ENCODE measurements at places on chromosomes 3 and 15.

DNA sequence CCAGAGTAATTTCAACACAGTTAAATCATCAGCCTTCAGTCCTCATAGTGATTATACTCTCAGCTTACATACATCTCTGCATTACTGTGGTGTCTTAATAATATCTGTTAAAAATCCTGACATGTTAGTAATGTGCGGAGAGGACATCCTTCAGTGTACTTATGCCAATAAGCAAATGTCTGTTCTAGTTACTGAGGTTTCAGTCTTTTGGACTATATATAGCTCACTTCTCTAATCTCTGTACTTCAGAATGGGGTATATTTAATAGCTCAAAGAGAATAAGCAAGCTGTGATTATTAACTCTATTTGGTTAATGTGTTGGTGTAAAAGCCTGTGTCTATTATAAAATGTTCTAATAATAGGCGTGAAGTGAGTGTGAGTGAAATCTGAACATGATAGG is 28.9 kb upstream of the OSTN start:
- DNase-seq = no peak

DNA sequence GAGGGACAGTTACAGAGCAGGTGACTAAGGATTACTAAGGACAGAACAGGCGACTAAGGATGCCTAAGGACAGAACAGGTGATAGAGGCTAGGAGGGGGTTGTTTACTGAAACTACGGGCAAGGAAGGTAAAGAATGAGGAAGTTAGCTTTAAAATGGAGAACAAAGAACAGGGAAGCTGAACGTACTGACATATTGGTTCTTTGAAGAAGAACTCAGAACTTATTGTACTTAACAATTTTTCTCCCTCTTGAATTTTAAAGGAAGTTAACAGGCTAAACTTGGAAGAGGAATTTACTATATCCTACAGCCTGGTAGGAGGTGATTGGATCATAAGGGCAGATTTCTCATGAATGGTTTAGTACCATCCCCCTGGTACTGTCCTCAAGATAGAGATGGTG is 290.2 kb downstream of the SHQ1 start:
- DNase-seq = no peak

GRCh38 chr3:177466074-177466473 is 268.8 kb upstream of the TBL1XR1 start:
- no peak for DNase-seq

- no peak for DNase-seq
These were observed 25.3 kb downstream of the BFSP2 start for GRCh38 chr3:133424937-133425869.

GRCh38 chr15:26771578-26772153 is 1.2 kb downstream of the GABRB3 start:
- DNase-seq = peak; percentile 13

DNA sequence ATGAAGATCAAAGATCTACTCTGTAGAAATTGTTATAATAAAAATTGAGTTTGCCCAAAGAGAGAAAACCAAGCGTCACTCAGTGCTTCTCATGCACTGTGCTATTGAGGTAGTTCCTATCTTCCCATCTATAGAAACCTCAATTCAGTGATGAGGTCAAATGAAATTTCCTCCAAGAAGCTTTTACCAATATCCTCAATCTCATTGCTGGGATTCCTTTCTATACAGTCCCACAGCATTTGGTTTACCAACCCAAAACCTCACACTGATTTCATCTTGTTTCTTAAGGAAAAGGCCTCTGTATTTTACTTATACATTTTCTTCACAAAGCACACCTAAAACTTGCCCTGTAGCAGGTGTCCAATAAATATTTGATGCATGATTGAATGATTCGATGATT is 147.2 kb downstream of the ALCAM start:
- DNase-seq = no peak

GRCh38 chr15:81379269-81379668 is 5.3 kb upstream of the TMC3 start:
- no peak for DNase-seq

DNA sequence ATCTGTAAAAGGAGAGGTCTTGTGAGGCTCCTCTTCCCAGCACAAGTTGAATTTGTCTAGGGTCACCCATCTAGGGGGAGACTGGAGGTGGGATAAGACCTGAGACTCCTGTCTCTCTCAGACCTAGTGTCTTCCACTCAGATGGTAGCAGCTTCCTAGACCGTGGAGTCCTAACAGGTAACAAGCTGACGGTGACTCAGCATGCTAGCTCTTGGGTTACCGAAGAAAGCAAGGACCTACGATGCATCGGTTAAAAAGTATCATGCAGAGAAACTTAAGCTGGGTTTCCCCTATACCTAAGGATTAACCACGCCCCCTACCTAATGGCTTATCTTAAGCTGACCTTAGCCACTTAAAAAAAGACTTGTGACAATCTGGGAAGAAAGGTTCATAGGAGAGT is 7.6 kb downstream of the LRRN1 start:
- DNase-seq = no peak

DNA sequence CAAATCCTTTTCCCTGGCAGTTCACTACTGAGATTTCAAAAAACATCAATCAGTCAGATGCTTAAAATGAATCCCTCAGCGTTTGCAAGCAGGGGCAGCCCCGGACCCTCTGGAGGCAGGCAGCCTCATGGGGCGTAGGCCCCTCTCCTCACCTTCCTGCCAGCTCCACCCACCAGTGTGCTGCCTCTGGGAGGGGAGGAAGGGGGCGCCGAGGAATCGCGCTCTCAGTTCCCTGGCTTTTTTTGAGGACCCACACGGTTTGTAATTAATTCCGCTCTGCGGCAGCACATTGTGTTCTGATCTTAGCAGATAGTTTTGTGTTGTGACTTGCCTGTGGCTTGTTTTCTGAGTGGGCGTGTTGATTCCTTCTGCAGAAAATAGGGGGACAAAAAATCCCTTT is 159.9 kb downstream of the KLF13 start:
- DNase-seq = no peak

DNA sequence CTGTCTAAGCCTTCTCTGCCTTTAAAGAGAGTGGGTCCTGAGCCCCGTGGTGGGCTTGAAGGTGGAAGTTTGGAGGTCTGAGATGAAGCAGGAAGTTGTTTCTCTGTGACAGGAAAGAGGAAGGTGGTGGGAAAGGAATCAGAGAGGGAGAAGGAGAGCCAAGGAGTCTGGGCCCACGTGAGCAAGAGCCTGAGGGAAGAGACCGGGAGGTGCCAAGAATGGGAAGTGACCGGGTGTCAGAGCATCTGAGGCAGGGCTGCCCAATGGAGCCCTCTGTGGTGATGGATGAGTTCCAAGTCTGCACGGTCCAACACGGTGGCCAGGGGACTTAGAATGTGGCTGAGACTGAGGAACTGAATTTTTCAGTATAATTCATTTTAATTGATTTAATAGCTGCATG is 24.6 kb downstream of the ALDH1L1 start:
- DNase-seq = no peak

GRCh38 chr3:155891321-155891720 is 20.9 kb downstream of the GMPS start:
- no peak for DNase-seq

DNA sequence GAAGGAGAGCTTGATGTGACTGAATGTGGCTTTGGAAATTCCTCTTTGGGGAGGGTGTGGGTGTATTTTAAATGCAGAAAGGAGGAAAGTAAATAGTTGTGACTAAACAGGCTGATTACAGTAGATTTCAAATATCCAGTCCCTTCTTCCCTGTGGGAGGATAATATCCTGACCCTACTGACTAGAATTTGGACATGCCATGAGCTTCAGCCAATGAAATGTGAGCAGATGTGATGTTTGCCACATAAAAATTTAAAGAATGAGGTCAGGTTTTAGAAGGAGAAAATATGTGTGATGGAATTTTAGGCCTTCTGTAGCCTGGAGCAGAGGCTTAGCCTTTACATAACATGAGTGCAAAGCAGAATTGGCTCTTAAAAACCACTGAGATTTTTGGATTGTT is 1218.9 kb downstream of the ROBO2 start:
- DNase-seq = no peak

GRCh38 chr15:90789462-90789861 is 72.3 kb downstream of the BLM start:
- no peak for DNase-seq

GRCh38 chr3:186946756-186947375 is 16.5 kb downstream of the ST6GAL1 start:
- no peak for DNase-seq

- no peak for DNase-seq
These were observed 163.3 kb downstream of the ARRDC4 start for GRCh38 chr15:98123834-98124233.
